ENCODE measurements at places on chromosomes 2 and 18. TPM values are rescaled to one million over a fixed set of nuclear protein-coding genes. Genes with fewer than 3 reads are reported as not detected.

Gene CHRND
- not detected for total RNA-seq

Gene UGT1A4
- not detected for total RNA-seq

Gene FAHD2A
- 34.5 TPM for total RNA-seq

Gene RHBDD1
- total RNA-seq = 14.9 TPM

Gene GAREM2
- total RNA-seq = 3.0 TPM

Gene RGPD4
- not detected for total RNA-seq

Gene ERMN
- total RNA-seq = 0.39 TPM

Gene LINC00305
- not detected for total RNA-seq

Data from tibial nerve (tissue), 4 donors.